ENCODE measurements at places on chromosomes 6 and 20.

DNA sequence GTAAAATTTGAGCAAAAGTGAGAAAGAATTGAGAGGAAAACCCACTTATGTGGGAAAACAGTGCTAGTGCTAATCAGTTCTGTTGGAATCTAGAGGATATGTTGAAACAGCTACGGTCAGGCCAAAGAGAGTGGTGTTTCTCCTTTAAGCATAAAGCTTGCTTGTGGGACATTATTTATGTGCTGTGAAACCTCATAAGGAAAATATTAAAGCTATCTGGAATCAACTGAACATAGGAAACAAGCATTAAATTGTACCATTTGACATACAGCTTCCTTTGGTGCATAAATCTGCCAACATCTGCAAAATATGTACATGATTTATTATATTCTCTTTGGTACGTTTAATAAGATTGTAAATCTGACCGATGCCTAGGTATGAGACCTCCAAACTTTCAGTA lies 182.5 kb upstream of the PDE10A start:
- no peak for DNase-seq

DNA sequence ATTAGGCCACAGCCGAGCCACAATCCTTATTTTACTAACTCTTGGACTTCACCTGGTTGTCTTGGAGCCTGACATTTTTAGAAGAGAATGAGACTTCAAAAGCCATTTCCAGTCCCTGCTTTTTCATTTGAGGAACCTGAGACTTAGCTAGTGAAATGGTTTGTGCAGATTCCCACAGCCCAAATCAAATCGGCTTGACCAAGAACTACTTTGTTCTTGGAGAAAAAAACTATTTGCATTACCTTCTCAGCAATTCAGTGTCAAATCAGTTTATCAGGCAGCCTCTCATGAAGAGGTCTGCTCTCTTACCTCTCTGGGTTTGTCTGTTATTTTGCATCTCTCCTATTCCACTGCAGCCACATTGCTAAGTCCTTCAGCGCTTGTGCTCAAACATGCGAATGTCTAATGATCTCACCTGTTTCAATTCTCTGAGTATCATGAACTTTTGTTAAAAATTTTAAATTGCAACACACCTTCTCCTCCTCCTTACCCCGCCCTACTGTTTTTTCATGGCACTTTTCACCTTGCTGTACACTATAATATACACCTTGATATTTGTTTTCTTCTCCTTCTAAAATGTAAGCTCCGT lies 573 bp upstream of the IFNGR1 start:
- no peak for DNase-seq

- peak; percentile 30 for DNase-seq
These were observed 42.9 kb downstream of the BCAS4 start for GRCh38 chr20:50837532-50838321.

- DNase-seq: no peak
These were observed 1.3 kb downstream of the RNF146 start for GRCh38 chr6:127267646-127268625.

- DNase-seq: no peak
These were observed 70.1 kb upstream of the RPS6KA2 start for GRCh38 chr6:166697113-166697512.

GRCh38 chr6:90708206-90708737 lies 121.4 kb upstream of the MAP3K7 start:
- no peak for DNase-seq

GRCh38 chr6:63636518-63637021 lies 968 bp downstream of the PHF3 start:
- DNase-seq: peak; percentile 31

DNA sequence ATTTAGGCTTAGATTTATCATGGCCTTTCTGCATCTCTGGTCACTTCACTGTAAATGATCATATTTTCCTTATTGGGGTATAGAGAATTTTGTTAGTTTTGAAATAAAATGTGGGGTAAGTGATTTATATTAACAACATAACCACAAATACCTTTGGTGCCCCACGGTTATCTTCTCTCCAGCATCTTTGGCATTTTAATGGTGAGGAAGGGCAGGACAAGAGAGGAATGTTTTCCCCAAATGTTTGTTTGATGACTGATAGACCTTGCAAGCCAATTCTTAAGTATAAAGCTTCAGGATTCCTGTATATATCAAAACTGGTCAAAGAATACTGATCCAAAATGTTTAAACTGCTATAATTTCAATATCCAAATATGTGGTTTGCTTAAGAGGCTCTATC lies 171.6 kb upstream of the SMLR1 start:
- DNase-seq: no peak

GRCh38 chr6:122649701-122650100 lies 39.5 kb downstream of the PKIB start:
- DNase-seq: no peak

DNA sequence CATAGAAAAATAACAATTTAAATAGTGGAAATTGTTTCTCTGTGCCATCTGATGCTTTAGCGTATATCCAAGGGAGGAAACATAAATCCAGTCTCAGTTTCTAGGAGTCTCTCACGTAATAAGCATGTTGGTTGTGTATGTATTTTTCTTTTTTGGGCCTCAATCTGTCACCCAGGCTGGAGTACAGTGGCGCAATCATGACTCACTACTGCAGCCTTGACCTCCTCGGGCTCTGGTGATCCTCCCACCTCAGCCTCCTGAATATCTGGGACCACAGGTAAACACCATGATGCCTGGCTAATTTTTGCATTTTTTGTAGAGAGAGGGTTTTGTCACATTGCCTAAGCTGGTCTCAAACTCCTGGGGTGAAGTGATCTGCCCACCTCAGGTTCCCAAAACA lies 78.6 kb upstream of the PLN start:
- DNase-seq: no peak

DNA sequence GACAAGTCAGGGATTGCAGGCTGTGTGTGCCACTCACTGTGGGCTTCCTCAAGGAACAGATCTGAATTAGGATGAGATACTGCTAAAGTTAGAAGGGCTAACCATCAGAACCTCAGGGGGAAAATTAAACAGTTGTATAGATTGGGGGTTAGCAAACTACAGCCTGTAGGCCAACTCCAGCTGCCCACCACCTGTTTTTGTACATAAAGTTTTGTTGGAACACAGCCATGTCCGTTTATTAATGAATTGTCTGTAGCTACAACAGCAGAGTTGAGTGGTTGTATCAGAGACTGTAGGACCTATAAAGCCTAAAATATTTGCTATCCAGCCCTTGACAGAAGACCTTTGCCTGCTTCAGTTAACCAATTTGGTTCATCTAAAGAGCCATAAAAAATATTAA lies 127.2 kb upstream of the ECI2 start:
- DNase-seq: no peak

- DNase-seq: no peak
These were observed 81.6 kb downstream of the FOXA2 start for GRCh38 chr20:22502731-22503191.

- DNase-seq: peak; percentile 80
These were observed 24.4 kb downstream of the CNBD2 start for GRCh38 chr20:35992713-35993335.

- no peak for DNase-seq
These were observed 22.8 kb downstream of the FYN start for GRCh38 chr6:111850295-111850937.

GRCh38 chr6:160010067-160010466 lies 41.2 kb downstream of the IGF2R start:
- no peak for DNase-seq

- no peak for DNase-seq
These were observed 31.8 kb upstream of the ZBP1 start for GRCh38 chr20:57651881-57652605.

GRCh38 chr6:123771126-123771525 lies 32.5 kb upstream of the NKAIN2 start:
- no peak for DNase-seq

GRCh38 chr20:25233016-25233772 lies 14.7 kb upstream of the PYGB start:
- DNase-seq: no peak

- peak; percentile 51 for DNase-seq
These were observed 21.1 kb downstream of the RTN4IP1 start for GRCh38 chr6:106608080-106608668.

GRCh38 chr6:150738092-150738629 lies 127.3 kb upstream of the MTHFD1L start:
- no peak for DNase-seq

- DNase-seq: no peak
These were observed 155.5 kb downstream of the ESR1 start for GRCh38 chr6:151963001-151963400.

GRCh38 chr6:167550941-167551627 lies 226.2 kb downstream of the TTLL2 start:
- peak; percentile 79 for DNase-seq

- DNase-seq: no peak
These were observed 232.5 kb downstream of the RFPL4B start for GRCh38 chr6:112579601-112580000.

DNA sequence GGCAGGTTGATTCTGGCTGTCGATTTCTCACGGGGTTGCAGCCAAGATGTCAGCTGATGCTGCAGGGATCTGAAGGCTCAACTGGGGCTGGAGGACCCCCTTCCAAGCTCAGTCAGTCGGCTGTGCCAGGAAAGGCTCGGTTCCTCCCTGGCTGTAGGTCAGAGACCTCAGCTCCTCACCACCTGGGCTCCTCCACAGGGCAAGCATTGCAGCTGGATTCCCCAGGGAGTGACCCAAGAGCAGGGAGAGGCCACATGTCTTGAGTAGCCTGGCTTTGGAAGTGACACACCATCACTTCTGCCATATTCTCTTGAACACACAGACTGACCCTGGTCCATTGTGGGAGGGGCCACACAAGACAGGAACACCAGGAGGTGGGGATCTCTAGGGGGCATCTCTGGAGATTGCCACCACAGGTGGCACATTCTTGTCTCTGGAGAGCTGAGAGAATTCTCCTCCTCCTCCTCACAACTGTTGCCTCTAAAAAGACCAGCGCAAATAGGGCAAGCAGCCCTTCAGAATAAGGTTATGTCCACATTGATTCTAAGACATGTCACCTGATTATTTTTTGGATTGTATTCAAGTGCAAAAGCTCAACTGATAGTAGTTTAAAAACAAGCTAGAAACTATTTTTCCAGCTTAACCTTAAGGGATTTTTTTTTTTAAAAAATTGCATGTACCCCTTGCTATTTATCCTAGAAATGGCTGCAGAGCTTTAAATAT lies 270.5 kb downstream of the NRN1 start:
- DNase-seq: no peak

GRCh38 chr20:20447196-20447595 lies 79.3 kb downstream of the INSM1 start:
- DNase-seq: peak; percentile 65

- DNase-seq: no peak
These were observed 39.5 kb downstream of the SPDEF start for GRCh38 chr6:34516391-34517324.

DNA sequence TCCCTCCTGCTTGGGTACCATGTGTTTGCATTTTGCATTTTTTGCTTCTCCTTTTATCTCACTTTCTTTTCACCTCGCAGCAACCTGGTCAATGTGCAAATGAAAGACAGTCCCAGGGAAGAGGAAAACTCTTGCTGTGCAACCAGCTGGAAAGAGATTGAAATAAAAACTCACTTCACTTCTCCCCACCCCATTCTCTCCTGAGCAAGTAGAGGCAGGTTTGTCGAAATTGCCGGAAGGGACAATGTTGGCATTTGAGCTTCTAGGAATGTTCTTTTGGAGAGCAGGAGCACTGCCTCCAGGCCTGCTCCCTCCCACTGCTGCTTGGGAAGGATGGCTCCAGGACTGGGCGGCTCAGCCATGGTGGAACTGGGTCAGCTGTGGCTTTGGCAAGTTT lies 30.6 kb downstream of the KCNG1 start:
- no peak for DNase-seq

- DNase-seq: no peak
These were observed 43.0 kb downstream of the TSPYL4 start for GRCh38 chr6:116210750-116211425.

GRCh38 chr20:399182-399707 lies 8.9 kb upstream of the RBCK1 start:
- DNase-seq: no peak

GRCh38 chr20:3751675-3752385 lies 15.7 kb downstream of the ADISSP start:
- DNase-seq: no peak

- DNase-seq: no peak
These were observed 279.0 kb downstream of the MAFB start for GRCh38 chr20:40410028-40410427.

DNA sequence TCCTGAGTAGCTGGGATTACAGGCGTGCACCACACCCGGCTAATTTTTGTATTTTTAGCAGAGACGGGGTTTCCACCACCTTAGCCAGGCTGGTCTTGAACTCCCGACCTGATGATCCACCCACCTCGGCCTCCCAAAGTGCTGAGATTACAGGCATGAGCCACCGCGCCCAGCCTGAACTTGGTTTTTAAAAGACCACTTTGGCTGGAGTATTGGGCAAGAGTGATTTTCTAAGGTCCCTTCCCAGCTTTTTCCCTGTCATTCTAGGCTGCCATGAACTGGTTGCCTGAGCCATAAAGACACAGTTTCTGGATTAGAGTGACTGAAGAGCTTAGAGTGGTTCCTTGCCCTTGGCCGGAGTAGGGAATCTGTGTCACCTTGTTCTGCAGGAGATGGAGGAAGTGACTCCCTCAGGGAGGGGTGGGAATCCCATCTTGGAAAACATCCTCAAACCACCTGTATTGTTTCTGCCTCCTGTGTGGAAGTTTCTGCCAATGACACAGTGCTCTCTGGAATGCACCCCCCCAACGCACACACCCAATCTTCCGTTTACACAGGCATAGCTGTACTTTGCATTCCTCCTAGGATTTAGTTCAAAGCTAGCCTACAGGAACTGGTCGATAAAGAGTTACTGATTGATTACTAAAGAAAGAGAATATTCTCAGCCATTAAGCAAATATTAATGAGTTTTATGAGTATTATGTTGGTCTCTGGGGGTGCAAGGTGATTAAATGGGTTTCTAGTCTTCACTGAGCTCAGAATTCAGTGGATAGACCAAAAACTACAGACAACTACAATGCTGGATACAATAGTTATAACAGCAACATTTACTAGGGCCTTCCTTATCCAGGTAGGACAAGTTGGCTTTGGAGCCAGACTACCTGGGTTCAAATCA lies 18.2 kb downstream of the BCL2L1 start:
- no peak for DNase-seq

GRCh38 chr6:166346965-166347364 lies 4.6 kb upstream of the SFT2D1 start:
- DNase-seq: no peak

GRCh38 chr20:2654831-2655230 lies 2.4 kb downstream of the NOP56 start:
- DNase-seq: no peak
